Activated CD8-positive, alpha-beta memory T cell treated with anti-CD3 and anti-CD28 coated beads for 48 hours (primary cell): ENCODE measurements at places on chromosomes 13 and 19.

DNA sequence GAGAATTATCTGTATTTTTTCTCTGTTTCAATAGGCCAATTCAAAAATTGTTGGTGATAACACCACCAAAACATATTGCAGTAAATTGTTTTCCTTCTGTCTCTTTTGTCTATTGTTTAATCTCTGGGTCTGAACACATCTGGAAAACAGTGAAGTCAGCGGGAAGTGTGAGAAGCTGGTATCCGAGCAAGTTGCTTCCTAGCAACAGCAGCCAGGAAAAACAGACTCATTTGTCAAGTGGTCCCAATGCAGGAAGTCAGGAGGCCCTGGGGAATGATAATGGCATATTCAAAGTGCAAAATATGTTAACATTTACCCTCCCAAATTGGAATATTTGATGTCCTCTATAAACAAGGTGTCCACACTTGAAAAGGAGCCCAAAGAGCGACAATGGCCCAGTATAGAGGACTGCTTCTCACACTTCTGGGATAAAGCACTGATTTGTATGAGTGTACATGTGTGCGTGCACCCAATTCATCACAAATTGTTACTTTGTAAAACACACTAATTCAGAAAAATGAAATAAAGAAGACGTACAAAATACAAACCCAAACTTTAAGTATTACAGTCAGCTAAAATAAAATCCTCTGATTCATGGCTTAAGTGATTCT is 515.0 kb downstream of the TBC1D4 start:
- no peak for DNase-seq

DNA sequence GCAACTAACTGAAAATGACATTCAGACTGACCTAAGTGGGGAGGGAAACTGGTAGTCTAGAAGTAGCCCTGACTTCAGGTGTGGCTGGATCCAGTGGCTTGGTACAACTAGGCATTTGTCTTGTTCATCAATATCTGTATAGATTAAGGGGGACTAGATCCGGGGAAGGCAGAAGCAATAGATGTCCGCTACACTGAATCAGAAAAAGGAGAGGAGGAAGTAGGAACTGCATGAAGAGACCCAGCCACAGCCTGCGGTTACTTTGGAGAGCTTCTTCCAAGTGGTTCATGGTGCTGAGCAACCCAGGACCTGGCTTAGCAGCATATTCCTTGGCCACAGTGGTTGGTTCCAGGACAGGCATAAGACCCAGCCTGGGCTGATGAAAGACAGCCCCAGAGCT is 9.9 kb upstream of the PRODH2 start:
- DNase-seq = no peak

GRCh38 chr13:97057176-97057575 is 62.9 kb upstream of the OXGR1 start:
- no peak for DNase-seq

- no peak for DNase-seq
Observed at GRCh38 chr19:19744641-19745040, 11.7 kb upstream of the ZNF14 start.

DNA sequence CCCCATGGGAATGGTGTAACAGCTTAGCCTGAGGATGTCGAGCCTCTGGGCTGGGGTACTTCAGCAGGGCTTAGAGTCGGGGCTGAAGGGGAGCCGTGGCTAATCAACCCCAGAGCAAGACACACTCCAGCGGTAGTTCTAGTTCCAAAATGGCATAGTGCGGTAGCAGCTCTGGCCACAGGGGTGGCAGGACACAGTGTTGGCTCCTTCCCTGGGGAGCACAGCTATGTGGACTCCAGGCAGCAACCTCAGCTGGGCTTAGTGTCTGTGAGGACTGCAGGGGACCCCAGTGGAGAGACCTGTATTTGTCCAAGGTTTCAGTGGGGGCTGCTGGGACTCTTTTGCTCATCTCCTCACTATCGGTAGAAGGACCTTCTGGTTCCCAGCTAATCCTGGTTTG is 70.8 kb upstream of the PCDH20 start:
- DNase-seq = no peak
